ENCODE measurements at places on chromosomes 13 and 19. TPM values are rescaled to one million over a fixed set of nuclear protein-coding genes. Genes with fewer than 3 reads are reported as not detected.

ZNF729 gene
- total RNA-seq: not detected

ICAM3 gene
- 224 TPM for total RNA-seq

IGFL1 gene
- not detected for total RNA-seq

LGALS14 gene
- not detected for total RNA-seq

IZUMO2 gene
- total RNA-seq: not detected

ZNF418 gene
- 6.2 TPM for total RNA-seq

ZNF175 gene
- total RNA-seq: 4.0 TPM
